Spleen (tissue), 13 donors: ENCODE measurements at places on chromosomes 5 and 9.

GRCh38 chr9:107587191-107587963, 97.8 kb upstream of the KLF4 start:
- peak; percentile 88 for DNase-seq

- no peak for DNase-seq
Measured at GRCh38 chr9:90967145-90967538, 165.5 kb downstream of the SYK start.

DNA sequence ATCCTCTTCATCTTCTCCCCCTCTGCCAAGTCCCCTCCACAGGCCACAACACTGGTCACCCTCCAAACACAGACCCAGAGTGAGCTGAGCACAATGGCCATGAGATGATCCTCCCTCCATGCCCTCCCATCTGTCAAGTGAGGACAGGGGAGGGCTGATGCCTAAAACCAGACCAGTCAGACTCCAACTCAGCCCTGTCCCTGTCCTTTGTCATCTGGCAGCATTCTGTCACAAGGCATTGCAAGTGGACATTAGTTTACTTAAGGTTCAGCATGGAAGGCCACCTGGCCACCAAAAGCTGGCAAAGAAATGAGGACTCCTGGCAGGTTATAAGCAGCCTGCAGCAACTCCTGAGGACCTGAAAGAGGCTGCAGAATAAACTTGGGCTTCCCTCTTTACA, 136.2 kb upstream of the SLC30A5 start:
- DNase-seq, result no peak

- no peak for DNase-seq
Measured at GRCh38 chr5:170440771-170441392, 51.7 kb upstream of the KCNMB1 start.

- DNase-seq, result no peak
Measured at GRCh38 chr5:80925931-80926330, 34.2 kb upstream of the RASGRF2 start.

DNA sequence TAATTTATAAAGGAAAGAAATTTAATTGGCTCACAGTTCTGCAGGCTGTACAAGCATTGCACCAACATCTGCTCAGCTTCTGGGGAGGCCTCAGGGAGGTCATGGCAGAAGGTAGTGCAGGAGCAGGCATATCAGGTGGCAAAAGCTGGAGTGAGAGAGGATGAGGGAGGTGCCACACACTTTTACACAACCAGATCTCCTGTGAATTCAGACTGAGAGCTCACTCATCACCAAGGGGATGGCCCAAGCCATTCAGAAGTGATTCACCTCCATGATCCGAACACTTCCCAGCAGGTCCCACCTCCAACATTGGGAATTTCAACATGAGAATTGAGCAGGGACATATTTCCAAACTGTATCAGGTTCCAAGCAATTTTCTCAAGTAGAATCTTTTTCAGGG, 84.7 kb upstream of the BRINP1 start:
- no peak for DNase-seq

- DNase-seq, result no peak
Measured at GRCh38 chr9:69198521-69199220, 24.6 kb downstream of the TJP2 start.

- peak; percentile 48 for DNase-seq
Measured at GRCh38 chr5:1279443-1280151, 15.3 kb downstream of the TERT start.

- DNase-seq, result no peak
Measured at GRCh38 chr9:87554976-87555375, 57.3 kb downstream of the DAPK1 start.

DNA sequence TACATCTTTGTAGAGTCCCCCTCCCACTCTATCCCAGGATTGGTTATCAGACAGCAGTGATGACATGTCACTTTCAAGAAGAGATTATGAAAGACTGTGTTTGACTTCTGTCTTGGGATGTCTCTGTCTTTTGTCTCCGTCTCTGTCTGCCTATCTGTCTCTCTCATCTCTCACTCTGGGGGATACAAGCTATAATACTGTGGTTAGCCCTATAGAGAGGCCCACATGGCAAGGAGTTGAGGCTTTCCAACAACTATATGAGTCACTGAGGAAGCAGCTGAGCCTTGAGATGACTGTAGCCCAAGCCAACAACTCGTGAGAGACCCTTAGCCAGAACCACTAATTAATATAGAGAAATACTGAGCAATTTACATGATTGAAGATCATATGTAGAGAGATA, 284.8 kb downstream of the PDE4D start:
- no peak for DNase-seq

DNA sequence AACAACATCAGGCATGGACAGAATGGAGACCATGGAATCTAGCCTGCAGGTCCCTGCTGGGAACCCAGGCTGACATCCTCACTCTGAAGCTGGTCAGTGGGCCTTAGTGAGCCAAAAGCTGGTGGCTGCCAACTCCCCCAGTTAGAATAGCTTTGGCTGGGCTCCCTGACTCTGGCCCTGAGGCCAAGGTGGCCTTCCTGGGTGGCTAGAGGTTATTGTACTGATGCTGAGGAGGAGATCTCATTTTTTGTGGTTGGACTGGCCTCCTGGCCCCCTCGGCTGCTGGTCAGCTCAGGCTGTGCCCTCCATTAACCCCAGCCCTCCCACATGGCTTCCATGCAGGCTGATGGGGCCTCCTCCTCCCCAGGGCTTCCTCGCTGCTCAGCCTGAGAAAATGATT, 101.2 kb upstream of the PANK3 start:
- peak; percentile 54 for DNase-seq

DNA sequence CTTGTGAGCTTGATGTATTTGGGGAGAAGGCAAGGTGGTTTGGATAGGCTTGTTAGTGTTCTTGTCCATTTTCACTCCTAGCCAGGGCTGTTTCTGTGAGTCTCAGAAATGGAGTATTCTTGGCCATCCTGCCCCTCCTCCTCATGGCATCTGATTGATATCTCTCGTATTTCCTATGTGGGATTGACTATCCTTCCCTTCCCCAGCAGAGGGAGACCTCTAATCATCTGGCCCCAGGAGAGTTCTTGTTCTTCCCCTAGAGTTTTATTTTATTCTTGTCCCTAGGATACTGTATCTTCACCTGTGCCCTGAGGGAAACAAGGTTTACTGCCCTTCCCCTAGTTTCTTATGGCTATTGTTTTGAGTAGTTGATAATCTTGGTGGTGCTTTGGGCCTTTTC, 114.4 kb downstream of the VPS13A start:
- no peak for DNase-seq

GRCh38 chr9:16422114-16422513, 448.4 kb downstream of the BNC2 start:
- DNase-seq, result no peak

DNA sequence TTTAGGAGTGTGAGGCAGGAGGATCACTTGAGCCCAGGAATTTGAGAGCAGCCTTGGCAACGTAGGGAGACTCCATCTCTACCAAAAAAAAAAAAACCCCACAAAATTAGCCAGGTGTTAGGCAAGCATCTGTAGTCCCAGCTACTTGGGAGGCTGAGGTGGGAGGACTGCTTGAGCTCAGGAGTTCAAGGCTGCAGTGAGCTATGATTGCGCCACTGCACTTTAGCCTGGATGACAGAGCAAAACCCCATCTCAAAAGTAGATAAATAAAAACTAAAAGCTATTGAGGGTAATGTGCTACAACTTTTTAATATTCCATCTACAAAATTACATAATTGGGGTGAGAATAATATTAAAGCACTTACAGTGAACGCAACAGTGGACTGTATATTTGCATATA, 5.9 kb downstream of the BDP1 start:
- no peak for DNase-seq
